ENCODE measurements at places on chromosomes 1 and 21.
A peak's percentile ranks its signal among the peaks of the same experiment; 100 is the strongest.

- no peak for DNase-seq
These were observed 23.0 kb upstream of the SYT2 start for GRCh38 chr1:202733251-202733650.

- no peak for DNase-seq
These were observed 135.4 kb downstream of the NTNG1 start for GRCh38 chr1:107276247-107276646.

DNA sequence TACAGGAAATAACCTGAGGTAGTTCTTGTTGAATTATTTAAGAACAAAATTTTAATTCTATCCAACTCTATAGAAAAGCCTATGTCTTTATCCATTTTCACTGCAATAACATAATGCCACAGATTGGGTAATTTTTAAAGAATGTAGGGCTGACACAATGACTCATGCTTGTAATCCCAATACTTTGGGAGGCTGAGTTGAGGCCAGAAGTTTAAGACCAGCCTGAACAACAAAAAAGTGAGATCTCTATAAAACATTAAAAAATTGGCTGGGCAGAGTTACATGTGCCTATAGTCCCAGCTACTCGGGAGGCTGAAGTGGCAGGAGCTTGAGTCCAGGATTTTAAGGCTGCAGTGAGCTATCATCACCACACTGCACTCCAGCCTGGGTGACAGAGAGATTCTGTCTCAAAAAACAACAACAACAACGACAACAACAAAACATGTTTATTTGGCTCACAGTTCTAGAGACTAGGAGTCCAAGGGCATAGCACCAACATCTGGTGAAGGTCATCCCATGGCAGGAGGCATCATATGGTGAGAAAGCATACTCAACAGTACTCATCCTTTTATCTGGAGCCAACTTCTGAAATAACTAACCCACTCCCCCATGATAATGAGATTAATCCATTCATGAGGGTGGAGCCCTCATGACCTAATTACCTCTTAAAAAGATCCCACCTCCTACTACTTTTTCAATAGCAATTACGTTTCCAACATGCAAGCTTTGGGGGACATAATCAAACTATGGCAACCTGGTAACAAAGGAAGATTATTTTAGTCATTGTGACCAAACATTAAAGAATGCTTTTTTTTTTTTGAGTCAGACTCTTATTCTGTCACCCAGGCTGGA, 59.6 kb downstream of the ABL2 start:
- peak; percentile 62 for DNase-seq

GRCh38 chr1:232611834-232612233, 18.1 kb downstream of the SIPA1L2 start:
- DNase-seq: no peak
